ENCODE measurements at places on chromosomes 13 and 19. TPM values are rescaled to one million over a fixed set of nuclear protein-coding genes. Genes with fewer than 3 reads are reported as not detected.

DNA sequence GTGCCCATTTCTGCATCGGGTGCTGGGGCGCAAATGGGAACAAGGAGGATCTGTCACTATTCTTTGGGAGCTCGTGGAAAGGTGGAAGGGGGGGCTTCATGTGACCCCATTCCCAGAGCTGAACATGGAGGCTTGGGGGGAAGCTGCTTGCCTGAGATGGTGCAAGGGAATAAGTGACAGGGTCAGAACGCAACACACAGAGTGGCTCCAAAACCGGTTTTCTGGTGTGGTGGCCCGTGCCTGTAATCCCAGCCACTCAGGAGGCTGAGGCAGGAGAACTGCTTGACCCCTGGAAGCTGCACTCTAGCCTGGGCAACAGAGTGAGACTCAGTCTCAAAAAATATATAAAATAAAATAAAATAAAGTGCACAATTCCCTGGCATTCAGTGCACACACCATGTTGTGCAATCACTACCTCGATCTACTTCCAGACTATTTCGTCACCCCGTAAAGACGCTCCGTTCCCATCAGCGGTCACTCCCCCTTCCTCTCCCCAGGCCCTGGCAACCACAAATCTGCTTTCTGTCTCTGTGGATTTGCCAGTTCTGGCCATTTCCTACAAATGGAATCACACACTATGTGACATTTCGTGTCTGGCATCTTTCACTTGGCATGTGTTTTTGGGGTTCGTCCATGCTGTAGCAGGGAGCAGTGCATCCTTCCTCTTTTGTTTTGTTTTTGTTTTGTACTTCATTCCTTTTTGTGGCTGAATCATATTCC lies 18.2 kb upstream of the COMP start:
- DNase-seq, result no peak

- DNase-seq, result no peak
Observed at GRCh38 chr19:5669212-5669611, 11.1 kb downstream of the MICOS13 start.

DNA sequence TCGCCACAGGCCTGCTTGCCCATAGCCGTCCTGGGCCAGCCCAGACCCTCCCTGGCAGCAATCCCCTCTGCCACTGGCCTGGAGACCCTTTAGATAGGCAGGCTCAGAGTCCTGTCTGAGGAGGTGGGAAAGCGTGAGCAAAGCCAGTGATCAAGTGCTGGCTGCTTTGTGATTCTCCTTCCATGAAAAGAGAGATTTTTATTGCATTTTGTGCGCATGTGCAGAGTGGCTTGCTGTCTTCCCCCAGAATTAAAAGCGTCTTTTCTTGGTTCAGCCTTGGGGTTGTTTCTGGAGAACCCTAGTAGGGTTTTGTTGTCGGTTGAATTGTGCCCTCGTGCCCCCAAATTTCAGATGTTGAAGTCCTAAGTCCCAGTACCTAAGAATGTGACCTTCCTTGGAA lies 44.9 kb upstream of the DCT start:
- DNase-seq, result no peak

- DNase-seq, result no peak
Observed at GRCh38 chr19:40567040-40567749, 9.5 kb upstream of the SHKBP1 start.

GRCh38 chr13:100547791-100548201 lies 40.8 kb downstream of the GGACT start:
- DNase-seq, result no peak

DNA sequence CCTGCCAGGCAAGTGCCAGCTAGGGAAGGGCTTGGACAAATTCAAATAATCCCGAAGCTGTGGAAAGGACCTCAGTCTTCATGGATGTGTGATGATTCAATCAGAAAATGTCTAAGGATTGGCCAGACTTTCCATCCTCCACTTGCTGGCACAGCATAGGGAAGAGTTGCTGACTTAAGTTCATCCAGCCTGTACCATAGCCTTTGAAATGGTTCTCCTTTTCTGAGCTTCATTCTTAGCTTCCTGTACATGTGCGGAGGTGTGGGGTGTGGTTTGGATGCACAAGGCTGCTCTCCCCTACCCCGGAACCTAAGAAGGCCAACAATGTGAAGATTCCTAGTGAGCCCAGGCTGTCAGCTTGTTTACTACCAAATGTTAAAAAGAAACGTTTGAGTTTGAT lies 959 bp upstream of the IGFL3 start:
- no peak for DNase-seq

DNA sequence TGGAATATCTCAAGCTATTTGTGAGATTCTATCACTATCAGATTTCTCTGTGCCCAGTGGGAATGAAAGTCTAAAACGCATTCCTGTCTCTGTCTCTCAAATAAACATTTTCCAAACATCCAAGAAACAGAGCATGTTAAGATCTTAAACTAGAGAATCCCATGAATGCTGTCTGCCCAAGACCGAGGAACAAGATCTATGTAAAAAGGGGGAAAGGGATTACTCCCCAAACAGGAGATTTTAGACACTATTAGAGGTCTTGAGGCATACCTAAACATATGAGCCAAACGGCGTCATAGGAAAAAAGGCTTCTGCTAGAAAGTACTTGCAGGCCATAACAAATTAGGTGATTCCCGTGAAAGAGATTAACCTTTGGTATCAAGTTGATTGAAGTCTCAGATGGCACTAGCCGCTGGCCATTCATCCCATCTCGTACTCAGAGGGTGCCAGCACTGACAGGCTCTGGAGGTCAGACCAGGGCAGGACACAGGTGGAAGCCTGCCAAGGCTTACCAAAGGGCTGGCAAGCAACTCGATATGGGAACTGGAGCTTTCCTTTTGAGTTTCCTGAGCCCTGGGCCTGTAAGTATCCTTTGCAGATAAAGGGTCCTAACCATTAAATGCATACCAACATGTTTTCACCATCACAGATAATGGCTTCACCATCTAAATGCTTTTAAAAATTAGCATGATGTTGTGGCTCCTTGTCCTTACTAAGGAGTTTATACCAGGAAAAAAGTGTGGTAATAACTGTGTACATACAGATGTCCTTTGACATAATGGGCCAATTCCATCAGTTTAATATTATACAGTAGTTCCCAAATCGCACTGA lies 225.2 kb downstream of the FOXO1 start:
- no peak for DNase-seq

DNA sequence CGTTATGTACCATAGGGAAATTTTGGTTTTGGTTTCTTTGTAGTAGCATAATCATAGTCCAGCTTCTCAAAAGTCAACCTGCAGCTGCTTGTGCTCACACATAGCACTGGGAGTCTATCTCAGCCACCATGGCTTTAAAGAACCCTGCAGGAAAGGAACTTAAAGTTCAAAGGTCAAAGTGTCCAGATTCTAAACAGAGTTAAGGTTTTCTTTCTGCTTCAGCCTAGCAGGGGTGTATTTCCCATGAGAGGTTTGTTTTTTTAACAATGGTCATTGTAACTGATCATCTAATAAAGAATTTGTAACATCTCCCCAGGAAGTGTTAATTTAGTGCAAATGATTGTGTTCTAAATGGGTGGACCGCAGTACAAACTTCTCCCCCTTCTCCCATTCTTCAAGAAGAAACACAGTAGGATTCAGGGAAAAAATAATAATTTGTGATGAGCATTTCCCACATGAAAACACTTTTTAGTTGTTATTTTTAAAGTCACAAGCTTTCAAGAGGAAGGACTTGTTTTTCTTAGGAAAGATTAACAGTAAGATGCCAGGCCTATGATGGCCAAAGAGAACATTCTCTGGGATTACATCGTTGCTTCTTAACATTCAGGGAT lies 168.0 kb downstream of the EFNB2 start:
- no peak for DNase-seq

DNA sequence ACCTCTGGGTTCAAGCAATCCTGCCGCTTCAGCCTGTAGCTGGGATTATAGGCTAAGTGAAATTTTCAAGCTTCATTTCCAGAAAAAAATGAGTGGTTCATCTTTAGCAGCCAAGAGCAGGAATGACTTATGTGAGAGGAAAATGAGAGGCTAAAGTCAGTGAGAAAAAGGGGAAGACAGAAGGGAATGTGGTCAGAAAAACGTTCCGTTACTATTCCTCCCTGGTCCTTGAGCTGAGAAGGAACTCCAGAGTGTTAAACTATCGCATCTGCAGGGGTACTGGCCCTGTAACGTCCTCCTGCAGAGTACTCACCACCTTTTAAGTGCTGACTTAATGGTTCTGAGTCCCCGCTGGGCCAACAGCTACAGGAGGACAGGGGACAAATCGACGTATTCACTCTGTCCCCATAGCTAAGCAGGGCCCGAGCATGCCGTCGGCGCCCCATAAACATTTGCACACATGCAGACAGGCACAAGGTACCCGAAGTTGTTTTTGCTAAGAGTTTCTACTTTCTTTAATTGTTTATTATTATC lies 88.1 kb downstream of the FLT1 start:
- no peak for DNase-seq

GRCh38 chr13:48686636-48687210 lies 33.0 kb downstream of the CYSLTR2 start:
- DNase-seq, result no peak

GRCh38 chr19:15255359-15255990 lies 23.2 kb upstream of the EPHX3 start:
- no peak for DNase-seq

DNA sequence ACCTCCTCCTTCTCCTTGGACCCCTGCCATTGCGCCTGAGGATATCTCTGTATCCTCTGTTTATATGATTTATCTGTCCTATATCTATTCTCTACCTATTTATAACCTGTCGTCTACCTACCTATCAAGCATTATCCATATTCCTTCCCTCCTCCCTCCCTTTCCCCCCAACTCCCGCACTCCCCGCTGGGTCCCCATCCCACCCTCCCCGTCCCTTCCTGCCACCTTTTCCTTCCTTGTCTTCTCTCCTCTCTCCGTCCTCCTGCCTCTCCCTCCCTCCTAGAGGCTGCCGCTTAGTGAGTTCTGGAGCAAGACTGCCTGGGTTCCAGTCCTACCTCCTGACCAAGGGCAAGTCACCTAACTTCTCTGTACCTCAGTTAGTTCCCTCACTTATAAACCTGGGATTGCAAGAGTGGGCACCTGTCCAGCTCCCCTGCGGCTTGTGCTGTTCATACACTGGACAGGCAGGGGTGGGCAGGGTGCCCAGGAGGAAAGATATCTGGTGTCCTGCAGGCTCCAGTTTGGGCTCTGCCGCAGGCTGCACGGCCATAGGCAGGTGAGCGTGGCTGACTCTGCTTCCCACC lies 16.1 kb downstream of the TTYH1 start:
- DNase-seq, result no peak

- DNase-seq, result no peak
Observed at GRCh38 chr19:17447704-17448130, 751 bp downstream of the TMEM221 start.

DNA sequence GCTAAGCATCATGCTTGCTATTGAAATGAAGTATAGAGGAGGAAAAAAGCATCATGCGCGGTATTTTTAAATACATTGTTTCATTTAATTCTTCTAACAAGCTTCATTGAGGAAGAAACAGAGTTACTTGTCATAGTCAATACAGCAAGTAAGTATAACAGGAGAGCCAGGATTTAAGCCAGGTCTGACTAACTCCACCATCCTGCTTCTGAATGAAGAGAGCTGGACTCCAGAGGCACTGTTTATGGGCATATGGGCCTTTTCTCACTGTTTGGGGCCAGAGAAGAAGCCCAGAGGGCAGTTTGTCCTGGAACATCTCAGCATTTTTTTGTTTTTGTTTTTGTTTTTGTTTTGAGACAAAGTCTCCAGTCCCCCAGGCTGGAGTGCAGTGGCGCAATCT lies 7.9 kb downstream of the SAMD4B start:
- DNase-seq, result no peak

- DNase-seq, result no peak
Observed at GRCh38 chr13:109314101-109314500, 472.3 kb downstream of the IRS2 start.

- peak; percentile 99 for DNase-seq
Observed at GRCh38 chr13:80217614-80218456, 123.1 kb downstream of the SPRY2 start.

DNA sequence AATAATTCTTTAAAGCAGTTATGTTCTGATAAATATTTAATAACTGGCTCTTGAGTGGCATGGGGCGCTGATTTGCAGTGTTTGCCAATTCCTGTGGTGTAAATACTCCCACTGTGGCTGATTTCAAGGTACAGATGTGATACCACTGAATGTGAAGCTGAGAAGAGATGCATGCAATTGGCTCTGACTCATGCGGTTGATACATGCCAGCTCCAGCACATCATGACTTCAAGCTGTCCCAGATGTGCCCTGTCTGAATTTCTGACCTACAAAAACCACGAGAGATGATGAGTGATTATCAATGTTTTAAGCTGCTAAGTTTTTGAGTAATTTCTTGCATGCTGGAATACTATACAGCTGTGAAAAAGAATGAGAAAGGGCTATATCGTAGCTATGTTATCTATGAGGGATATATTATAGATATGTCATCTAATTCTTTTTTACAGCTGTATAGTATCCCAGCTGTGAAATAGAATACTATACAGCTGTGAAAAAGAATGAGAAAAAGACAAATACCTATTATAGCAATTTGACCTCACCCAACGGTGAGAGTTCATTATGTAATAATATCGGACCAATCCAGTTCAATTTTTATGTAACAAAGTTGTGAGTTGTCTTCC lies 7.6 kb upstream of the ACSBG2 start:
- DNase-seq, result no peak

DNA sequence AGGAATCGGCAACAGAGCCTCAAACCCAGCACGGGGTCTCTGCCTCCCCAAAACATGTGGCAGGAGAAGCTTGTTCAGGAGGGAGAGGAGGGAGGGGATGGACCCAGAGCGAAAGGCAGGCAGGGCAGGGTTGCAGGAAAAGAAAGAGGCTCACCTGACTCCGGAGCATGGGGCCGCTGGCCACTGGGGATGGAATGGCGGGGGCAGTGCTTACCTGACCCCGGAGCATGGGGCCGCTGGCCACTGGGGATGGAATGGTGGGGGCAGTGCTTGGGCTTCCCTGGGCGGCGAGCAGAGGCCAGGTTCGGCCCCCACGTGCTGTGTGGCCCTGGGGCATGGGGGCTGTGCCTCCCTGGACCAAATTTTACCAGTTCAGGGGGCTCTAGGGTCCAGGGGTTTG lies 13.3 kb upstream of the CELF5 start:
- no peak for DNase-seq

DNA sequence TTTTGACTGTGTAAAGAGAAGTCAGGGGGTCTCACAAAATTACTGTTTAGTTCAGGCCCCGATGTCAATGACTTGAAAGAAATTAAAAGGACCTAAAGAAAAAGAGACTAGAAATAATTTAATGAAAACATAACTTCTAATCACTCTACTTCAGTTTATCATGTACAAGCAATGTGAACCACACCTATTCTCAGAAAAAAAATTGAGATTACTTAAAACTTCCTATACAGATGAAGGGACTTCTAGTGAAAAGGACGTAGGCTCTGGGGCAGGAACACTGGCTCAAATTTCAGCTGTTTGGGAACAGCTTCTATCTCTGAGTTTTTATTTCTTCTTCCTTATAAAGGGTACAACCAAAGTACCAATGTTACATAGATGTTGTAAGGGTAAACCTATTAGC lies 38.0 kb downstream of the TPT1 start:
- no peak for DNase-seq

CHAMP1 gene
- total RNA-seq, result 9.7 TPM

SIGLEC9 gene
- total RNA-seq, result not detected

EXOC3L2 gene
- total RNA-seq, result not detected

ZNF552 gene
- 3.3 TPM for total RNA-seq

CGB5 gene
- not detected for total RNA-seq

TEX29 gene
- total RNA-seq, result 0.82 TPM

HSPB6 gene
- total RNA-seq, result not detected

ACOD1 gene
- total RNA-seq, result not detected

SLC10A2 gene
- total RNA-seq, result not detected

Data from SJSA1 (cell line).